Aorta (tissue), 5 donors: ENCODE measurements at places on chromosomes 2 and 18. TPM values are rescaled to one million over a fixed set of nuclear protein-coding genes. Genes with fewer than 3 reads are reported as not detected.

DNA sequence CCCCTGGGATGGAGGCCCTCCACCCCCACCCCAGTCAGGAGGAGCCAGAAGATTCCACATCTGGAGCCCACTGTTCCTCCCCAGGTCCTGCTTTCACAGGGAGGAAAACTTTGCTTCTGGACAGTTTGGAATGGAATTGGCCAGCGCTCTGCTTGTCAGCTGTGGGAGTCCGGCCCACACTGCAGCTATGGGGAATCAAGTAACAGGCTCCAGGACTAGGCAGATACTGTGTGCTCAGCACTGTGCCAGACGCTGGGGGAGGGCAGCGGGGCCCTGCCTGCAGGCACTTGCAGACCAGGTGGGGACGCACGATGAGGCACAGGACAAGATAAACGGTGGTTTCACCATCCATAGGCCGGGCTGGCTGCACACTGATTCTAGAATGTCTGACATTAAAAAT lies 114.0 kb downstream of the STPG4 start:
- no peaks in the 10 kb centered on the region for H3K27me3 ChIP-seq
- H3K27ac ChIP-seq: peak overlapping the region; percentile 46
- H3K36me3 ChIP-seq: no peaks in the 10 kb centered on the region
- H3K4me3 ChIP-seq: no peak overlapping the region
- peaks cover 5% of the 10 kb centered on the region for H3K4me1 ChIP-seq
- peak; percentile 70 for DNase-seq

- H3K36me3 ChIP-seq: no peaks in the 10 kb centered on the region
Measured at GRCh38 chr2:75792146-75792545, 81.4 kb upstream of the GCFC2 start.

GRCh38 chr2:72963423-72964145 lies 46.3 kb downstream of the EMX1 start:
- no peak overlapping the region for H3K27ac ChIP-seq
- H3K36me3 ChIP-seq: no peaks in the 10 kb centered on the region
- H3K27me3 ChIP-seq: no peaks in the 10 kb centered on the region
- no peak overlapping the region for H3K4me3 ChIP-seq
- H3K4me1 ChIP-seq: no peaks in the 10 kb centered on the region

DNA sequence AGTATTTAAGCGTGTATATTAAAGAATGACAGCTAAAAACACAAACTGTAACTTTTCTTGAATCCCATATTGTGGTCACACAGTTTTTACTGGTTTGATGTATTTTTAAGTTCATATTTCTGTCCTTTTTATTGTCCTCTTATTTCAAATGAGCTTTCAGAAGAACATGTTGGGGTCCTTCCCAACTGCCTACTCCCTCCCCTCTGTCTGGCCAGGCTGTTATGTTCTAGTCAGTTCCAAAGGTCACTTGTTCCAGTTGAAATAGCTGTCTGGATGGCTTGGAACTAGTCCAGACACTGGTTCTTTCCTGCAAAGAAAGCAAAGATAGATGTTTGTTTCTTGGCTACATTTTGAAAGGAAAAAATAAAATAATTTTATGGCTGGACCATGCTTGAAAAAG lies 306.9 kb downstream of the GULP1 start:
- no peaks in the 10 kb centered on the region for H3K36me3 ChIP-seq
- no peak overlapping the region for H3K4me3 ChIP-seq
- no peaks in the 10 kb centered on the region for H3K27me3 ChIP-seq
- H3K4me1 ChIP-seq: no peaks in the 10 kb centered on the region
- H3K27ac ChIP-seq: no peak overlapping the region

- no peaks in the 10 kb centered on the region for H3K36me3 ChIP-seq
- H3K4me1 ChIP-seq: no peaks in the 10 kb centered on the region
- H3K4me3 ChIP-seq: no peak overlapping the region
- H3K27me3 ChIP-seq: no peaks in the 10 kb centered on the region
Measured at GRCh38 chr18:24534737-24535136, 74.3 kb downstream of the HRH4 start.

DNA sequence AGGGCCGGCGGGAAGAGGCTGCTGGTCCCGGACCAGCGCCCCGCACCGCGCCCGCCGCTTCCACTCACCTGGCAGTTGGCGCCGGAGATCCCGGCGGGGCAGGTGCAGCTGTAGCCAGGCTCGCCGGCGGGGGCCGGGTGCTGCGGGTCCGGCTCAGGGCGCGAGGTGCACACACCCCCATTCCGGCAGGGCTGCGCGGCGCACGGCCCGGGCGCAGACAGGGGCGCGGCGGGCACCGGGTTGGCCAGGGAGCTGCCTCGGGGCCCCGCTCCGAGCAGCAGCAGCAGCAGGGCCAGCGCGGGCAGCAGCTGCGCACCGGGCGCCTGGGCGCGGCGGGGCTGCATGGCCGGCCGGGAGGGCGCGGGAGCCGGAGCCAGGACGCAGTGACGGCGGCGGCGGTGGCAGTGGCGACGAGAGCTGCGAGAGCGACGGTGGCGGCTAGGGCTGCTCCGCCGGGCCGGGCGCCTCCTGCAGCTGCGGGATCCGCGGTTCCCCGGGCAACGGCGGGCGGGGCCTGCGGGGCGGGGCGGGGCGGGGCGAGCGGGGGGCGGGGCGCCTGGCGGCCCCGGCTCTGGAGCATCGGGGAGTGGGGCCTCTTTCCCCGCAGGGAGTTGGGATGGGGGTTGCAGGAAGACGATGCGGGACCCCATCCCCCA lies at the start of gene DNER:
TSS of gene DNER (minus strand) at position 476 of the 656 bp plus-strand sequence. CDS start at position 344, 132 bp downstream.
- peaks cover 2% of the 10 kb centered on the region for H3K27me3 ChIP-seq
- H3K27ac ChIP-seq: no peak within 1 kb of the TSS
- H3K36me3 ChIP-seq: no peaks in the 10 kb centered on the region
- peak within 1 kb of the TSS; percentile 27 for H3K4me3 ChIP-seq
- no peak for DNase-seq

The ABI2 gene
- 61.4 TPM for total RNA-seq
